ENCODE measurements at places on chromosomes 7 and 10.

- no peak for DNase-seq
Observed at GRCh38 chr7:107398161-107398560, 71.7 kb upstream of the GPR22 start.

DNA sequence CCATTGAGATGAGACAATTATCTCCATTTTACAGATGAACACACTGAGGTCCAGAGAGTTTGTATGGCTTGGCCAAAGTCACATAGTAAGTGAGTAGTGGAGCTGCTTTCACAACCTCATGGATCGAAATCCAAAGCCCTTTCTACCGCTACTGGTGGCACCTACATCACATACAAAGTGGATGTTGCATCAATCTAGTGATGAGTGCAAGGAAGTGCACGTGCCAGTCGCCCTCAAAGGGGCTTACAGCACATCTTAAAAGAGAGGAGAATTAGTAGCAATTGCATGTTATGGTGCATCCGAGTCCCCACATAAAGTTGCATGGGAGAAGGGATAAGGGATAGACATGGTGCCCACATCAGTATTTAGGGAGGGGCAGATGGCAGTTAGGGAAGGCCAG, 31.0 kb upstream of the GPR26 start:
- DNase-seq = no peak

DNA sequence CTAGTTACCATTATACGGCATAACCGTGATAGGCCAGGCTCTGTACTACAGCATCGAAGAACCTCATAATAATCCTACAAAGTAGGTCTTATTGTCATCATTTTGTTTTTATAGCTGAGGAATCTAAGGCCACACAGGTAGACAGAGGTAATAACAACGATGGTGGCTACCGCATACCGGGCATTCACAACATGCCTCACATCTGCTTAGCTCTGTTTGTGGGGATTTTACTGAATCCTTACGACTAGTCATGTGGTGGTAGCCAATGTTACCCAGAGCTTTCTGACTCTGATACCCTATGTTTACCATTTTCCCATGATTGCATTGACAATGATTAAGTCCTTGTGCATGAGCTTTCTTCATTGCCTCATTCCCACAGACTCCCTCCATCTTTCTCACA, 269.4 kb downstream of the TCF7L2 start:
- no peak for DNase-seq

DNA sequence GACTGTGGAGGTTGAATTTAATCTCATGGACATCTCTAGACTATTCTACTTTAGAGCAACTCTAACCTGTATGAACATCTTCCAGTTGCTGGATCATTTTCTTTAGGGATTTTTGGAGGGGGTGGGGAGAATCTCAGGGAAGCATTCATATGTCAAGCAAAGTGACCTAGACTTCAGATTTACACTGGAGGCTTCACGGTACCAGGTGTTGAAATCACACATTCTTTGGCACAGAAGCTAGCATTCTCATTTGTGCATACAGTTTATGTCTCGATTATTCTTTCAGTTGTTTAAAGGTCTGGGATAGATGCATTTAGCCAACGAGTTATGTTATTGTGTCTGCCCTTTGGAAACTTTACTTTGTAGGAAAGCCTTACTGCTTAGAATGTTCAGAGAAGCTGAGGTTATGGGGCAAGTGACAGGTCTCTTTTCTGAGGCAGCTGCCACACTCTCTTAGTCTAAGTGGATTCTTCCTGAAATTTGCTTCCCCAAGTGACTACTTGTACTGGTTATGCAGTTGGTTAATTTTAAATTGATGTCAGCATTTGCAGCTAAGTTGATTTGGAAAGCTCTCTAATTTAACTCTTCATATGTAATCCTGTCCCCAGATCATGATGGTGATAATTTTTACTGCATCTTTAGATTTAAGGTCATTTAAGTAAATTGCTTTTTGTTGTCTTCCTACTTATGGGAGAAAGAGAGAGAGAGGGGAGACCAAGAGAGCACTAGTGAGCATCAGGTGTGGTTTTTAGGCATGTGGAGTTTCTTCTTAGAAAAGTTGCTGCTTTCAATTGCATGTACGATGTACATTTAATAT, 153.8 kb downstream of the PRKG1 start:
- DNase-seq = no peak

- no peak for DNase-seq
Observed at GRCh38 chr7:37482953-37483352, 34.3 kb upstream of the ELMO1 start.

Data from umbilical cord (tissue), 2 donors.